ENCODE measurements at places on chromosomes 6 and 20.

- DNase-seq, result no peak
Observed at GRCh38 chr20:44990425-44990824, 24.1 kb downstream of the STK4 start.

DNA sequence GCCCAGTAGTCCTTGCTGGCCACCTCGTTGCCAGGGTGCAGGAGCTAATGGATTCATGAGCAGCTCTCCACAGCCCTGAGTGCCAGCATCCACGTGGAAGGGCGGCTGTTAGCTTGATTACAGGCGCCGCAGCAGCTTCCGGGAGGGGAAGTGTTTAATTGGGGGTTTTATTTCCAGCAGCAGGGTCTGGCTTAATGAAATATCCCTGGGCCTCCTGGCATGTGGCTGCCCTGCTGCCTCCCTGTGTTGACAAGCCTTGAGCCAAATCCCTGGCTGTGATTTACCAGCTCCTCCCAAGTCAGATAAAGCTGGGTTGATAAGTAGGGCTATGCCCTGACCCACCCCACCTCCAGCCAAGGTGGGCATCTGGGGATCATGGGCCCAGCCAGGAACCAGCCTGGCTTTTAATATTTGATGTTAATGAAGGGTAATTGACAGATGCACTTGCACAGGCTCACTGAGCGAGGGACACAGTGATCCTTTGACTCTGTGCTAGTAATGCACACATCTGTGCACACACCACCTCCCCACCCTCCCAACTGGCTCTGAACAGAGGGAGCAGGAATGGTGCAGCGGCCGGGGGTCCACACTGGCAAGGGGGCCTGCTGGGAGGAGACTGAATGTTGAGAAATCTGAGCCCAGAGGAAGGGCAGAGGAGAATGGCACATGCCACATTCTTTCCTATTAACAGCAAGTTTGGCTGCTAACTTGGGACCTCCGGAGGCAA is 13.6 kb downstream of the GLP1R start:
- DNase-seq, result no peak

GRCh38 chr6:140441256-140441655 is 1066.8 kb upstream of the CITED2 start:
- peak; percentile 52 for DNase-seq

DNA sequence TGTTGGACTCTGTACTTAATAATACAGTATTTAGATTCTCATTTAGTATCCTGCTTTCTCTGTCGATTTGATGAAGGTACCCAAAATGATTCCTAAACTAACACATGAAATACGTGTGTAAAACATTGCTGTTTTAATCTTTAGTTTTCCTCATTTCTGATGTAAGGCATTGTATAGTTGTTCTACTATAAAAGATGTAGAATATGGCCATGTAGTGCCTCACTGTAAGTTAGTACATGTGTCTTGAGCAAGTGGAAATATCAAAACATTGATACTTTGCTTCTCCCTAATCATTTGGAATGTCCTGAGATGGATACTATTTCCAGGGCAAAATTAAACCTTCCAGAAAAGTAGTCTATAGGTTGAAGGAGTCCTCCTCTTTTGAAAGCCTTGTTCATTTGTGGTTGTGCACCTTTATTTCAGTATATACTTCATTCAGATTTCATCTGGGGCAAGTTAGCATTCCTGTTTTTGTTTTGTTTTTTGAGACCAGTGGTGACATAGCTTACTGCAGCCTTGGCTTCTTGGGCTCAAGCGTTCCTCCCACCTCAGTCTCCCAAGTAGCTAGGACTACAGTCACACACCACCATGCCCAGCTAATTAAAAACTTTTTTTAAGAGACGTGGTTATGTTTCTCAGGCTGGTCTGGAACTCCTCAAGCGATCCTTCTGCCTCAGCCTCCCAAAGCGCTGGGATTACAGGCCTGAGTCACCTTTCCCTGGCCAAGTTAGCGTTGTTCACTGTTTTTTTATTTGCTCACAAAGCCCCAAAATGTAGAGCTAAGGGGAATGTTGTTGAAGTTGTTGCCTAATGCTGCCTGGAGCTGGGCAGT is 11.6 kb downstream of the SRSF3 start:
- no peak for DNase-seq

GRCh38 chr6:66556936-66557335 is 849.9 kb upstream of the EYS start:
- DNase-seq, result no peak

- DNase-seq, result peak; percentile 25
Observed at GRCh38 chr20:17530716-17531664, at the start of gene BFSP1. Gene BFSP1 (minus strand): TSS chr20:17531379. CDS start chr20:17531329, 50 bp downstream.

- DNase-seq, result no peak
Observed at GRCh38 chr6:296151-297122, 4.2 kb downstream of the DUSP22 start.

DNA sequence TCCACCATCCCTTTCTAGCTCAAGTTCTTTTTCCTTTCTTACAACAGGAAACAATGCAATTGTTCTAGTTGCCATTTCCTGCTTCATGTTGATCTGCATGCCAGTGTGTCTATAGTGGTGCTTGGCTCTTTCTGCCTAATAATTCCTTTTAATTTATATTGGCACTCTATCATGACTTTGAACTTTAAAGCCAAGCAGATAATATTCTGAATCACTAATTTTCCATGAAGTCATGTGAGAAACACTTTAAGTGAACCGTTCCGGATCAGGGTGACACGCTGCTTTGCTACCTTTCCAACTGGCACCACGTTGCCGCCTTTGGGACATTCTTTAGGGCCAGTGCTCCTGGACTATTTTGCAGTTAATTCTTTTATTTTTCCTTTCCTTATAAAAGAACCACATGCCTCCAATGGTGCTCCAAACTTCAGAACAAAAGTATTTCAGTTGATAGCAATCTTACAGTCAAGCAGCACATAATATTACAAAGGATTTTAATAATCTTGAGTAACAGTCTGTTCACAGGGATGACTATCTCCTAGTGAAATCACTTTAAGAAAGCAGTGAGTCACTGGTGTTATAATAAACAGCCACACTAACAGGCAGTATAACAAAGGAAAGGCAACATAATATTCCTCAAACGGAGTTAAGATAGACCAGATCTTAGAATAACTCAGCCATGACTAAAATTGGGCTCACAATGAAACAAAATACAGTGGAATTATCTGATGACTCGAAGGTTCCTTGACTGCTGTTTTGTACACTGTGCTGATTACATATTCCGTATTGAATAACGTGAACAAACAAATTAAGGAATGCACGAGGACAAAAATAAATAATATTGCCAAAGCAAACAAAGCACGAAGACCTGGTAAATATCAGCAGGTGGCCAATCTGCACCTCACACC is 19.0 kb upstream of the BLOC1S5 start:
- DNase-seq, result no peak

GRCh38 chr6:26743941-26744699 is 84.6 kb upstream of the ZNF322 start:
- DNase-seq, result no peak

DNA sequence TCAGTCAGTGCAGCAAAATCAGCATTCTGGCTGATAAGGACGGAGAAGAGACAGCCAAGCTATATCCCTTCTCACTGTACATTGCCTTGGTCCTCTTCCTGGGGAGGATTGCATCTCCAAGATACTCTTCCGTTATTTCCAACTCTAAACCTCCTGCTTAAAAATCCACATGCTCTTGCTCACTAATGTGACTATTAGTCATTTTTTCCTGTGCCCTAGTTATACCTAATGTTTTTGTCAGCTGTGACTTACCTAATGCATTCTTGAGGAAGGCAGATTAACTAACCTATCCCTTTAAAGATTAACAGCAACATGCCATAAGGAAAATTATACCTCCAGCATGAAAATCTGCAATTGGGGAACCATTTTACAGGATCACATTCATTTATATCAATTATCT is 317.6 kb downstream of the BTBD9 start:
- no peak for DNase-seq

GRCh38 chr6:26595669-26596269 is 984 bp upstream of the ABT1 start:
- peak; percentile 96 for DNase-seq

- no peak for DNase-seq
Observed at GRCh38 chr20:14295238-14295637, 42.2 kb downstream of the FLRT3 start.

DNA sequence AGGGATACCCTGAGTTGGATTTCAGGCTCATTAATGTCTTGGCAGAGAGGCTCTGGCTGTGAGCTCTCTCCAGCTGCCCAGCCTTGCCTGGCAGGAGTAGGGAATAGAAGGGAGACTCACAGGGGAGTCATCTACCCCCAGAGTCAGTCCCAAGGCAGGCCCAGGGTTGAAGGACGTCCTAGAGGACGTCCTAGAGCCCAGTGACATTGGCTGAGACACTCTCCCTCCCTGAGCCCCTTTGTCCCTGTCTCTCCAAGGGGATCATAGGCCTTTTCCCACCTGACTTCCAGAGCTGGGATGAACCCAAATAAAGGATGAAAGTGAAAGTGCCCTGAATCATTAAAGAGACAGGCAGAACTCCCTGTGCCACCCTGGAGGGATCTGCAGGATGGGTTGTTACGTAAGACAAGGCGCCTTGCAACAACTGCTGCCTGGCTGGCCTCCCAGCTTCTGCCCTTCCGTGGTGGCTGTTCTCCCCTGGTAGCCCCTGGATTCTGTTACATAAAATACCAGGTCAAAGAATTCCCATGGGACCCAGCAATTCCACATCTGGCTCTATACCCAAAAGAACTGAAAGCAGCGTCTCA is 53.6 kb upstream of the SIRPA start:
- DNase-seq, result no peak

GRCh38 chr6:38221251-38221650 is 401.7 kb downstream of the ZFAND3 start:
- no peak for DNase-seq

- no peak for DNase-seq
Observed at GRCh38 chr6:42424906-42425474, 26.7 kb downstream of the TRERF1 start.

DNA sequence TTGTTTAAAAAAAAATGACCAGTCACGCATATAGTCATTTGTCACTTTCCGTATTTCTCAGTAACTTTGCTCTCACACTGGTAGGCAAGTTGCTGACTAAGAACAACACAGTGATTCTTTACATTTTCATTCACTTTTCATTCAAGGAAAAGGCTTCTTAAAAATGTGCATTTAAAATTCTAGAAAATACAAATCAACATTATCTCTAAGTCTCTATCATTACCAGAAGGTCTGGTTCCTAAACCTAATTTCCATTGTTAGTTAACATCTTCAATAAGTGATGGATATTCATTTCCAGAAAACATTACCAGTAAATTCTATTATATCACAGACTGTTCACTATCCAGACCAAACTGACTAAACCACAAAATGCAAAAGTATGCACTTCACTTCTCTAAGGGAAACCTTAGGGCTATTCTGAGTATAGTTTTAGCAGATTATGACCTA is 115.3 kb downstream of the AHI1 start:
- no peak for DNase-seq

DNA sequence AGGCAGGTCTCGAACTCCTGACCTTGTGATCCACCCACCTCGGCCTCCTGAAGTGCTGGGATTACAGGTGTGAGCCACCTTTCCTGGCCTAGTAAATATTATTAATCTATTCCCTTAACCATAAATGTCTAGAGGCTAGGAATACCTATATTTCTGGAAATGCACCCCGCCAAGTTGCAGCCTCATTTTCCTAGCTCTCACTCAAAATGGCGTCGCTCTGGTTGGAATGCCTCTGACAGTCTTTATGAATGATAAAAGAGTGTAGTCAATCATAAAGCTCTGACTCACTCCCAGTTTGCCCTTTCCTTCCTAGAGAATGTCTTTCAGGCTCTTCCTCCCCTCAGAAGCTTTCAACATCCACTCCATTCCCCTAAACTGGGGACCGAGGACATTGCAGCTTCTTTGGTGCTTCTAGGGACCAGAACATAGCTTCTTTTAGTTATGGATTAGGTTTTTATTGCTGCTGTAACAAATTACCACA is 14.1 kb upstream of the TRIM26 start:
- no peak for DNase-seq

GRCh38 chr6:7313505-7314165 is 636 bp upstream of the SSR1 start:
- DNase-seq, result no peak

DNA sequence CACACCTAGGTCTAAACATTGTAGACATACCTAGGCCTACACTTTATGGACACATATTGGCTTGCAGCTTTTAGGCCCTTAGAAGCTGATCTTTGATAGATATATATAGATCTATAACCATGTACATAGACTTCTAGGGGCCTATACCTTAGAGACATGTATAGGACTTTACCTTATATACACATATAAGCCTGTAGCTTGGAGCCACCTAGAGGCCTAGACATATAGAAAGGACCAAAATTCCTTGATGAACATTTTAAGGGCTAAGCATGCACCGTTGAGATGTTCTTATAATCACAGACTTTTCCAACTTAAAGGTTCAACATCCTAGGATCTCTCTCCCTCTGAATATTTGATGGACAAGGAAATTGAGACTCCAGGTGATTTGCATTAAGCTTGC is 371.7 kb upstream of the SASH1 start:
- DNase-seq, result no peak

- no peak for DNase-seq
Observed at GRCh38 chr20:64100566-64100888, 6.8 kb downstream of the NPBWR2 start.
